ENCODE measurements at places on chromosomes 2 and 18.

- no peak for DNase-seq
Observed at GRCh38 chr2:37897511-37897910, 27.6 kb upstream of the RMDN2 start.

DNA sequence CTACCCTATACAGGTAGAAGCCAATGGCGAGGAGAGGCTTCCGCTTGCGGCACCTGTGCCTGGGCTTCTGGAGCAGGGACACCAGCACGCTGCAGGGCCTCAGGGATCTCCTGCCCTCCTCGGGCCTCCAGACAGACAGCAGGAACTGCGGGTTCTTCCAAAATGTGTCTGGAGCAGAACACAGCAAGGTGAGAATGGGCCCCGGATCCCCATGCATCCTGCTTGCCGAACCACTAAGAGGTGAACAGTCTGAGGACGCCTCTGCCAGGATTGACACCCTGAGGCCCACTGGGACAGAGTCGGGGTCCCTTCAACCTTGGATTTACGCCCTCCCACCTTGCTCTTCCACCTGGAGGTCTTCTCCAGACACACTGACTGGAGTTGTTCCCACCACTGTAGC is 25.4 kb downstream of the CAPN14 start:
- no peak for DNase-seq

GRCh38 chr2:23545811-23546210 is 160.8 kb downstream of the KLHL29 start:
- no peak for DNase-seq

- DNase-seq: no peak
Observed at GRCh38 chr2:11533278-11534070, at the start of gene GREB1. GREB1 (plus strand) TSS chr2:11534045; CDS start chr2:11556615, 22,570 bp downstream.

- no peak for DNase-seq
Observed at GRCh38 chr2:205727174-205727573, 44.9 kb downstream of the NRP2 start.

DNA sequence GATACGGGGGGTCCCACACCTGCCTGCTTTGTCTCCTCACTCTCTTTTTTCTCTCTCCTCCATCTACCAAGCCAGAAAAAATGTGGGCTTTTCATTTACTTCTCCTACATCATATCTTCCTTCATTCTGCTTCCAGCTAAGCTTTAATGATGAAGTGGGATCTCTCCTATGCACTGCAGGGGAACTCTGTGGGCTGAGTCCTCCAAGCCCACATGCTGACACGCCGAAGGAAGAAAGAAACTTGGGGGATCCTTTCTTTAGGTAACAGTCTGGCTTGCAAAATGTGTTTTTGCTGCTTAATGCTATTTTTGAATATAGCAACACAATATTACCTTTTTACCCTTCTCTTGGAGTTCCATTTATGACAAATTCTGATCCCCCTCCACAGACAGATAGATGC is 33.6 kb upstream of the YWHAQ start:
- no peak for DNase-seq

- DNase-seq: no peak
Observed at GRCh38 chr2:215680605-215681598, 245.0 kb upstream of the FN1 start.

DNA sequence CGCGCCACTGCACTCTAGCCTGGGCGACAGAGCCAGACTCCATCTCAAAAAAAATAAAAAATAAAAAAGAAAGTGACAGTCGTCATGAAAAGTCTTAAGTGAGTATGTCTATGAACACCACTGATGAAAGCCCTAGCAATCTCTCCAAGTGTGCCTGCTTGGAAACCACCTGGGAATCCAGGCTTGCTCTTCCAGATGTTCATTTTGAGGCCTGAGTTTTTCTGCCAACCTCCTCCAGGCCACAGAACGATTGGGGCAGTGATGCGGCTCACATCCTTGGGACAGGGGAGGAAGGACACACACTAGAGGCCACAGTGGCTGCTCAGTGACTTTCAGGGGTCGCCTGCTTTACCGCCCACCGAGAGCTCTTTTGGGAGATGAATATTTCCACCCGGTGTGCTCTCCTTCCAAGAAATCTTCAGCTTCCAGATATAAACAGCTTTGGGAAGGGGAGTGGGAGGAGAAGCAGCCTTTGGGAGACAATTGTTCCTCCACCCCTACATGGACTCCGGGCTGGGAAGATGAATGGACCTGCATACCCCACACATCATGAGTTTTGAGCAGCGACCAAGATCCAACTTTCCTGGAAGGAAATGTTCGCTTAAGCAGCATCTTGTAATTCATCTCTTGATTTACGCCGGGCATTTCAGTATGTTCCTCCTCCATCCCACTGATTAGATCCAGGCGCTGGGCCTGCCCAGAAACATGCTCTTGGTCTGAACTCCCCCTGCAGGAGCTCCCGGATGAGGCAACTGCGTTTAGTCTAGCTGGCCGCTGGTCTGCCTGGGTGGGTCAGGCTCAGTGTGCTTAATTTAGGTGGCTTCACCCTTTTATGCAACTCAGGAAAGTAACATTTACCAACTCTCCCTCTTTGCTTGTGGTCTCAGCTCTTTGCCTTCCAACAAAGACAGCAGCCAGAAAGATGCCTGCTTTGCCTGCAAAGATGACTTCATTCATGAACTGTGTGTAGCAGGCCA is 6.2 kb upstream of the ARMC9 start:
- DNase-seq: peak; percentile 56

GRCh38 chr18:77207540-77207939 is 42.1 kb upstream of the GALR1 start:
- peak; percentile 78 for DNase-seq

DNA sequence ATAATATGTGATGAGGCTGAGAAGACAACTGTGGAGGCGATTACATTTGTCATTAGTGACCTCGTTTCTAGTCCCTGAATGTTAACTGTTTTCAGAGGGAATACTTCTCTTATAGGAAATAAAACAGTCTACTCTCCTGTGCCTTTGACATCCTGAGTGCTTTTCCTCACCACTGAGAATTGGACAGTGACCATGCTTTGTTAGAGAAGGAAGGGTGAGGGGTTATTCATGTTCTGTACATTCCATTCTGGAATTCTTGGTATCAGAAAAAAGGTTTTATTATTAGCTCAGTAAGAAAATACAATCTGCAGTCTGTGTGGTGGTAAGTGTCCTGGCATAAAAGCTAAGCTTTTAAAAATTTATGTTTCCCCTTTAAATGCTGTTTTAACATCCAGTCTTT is 58.8 kb downstream of the PARD3B start:
- DNase-seq: no peak

- no peak for DNase-seq
Observed at GRCh38 chr2:199303728-199304177, 154.0 kb downstream of the SATB2 start.

DNA sequence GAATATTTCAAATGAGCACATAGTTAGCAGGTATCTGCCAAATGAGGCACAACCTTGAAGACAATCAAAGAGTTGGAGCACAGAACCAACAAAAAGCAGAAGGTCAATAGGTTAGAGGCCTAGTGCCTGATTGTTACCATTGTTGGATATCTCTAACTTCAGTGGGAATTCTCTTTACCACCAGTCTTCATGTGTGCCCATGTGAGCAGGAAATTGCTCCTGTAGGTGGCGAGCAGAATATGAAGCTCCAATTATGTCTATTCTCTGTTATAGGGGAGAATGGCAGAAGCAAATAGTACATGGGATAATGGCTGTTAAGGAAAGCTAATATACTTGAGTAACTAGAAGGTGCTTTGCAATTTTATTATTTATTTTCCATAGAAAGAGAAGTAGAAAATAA is 14.9 kb upstream of the ZNF385B start:
- DNase-seq: no peak

DNA sequence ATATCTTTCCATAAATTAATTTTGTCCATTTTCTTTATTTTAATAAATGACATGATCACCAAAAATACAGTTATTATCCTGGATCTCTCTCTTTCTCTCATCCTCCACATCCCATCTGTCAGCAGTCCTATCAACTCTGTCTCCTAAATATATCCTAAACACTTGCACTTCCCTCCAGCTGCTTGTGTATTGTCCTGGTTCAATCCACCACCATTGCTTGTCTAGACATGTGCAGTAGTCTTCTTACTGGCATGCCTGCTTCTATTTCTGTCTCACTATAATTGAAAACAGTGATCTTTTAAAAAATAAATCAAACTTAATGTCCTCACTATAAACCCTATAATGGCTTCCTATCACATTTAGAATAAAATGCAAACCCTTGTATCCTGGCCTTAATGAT is 2168.6 kb upstream of the PIK3C3 start:
- DNase-seq: no peak

DNA sequence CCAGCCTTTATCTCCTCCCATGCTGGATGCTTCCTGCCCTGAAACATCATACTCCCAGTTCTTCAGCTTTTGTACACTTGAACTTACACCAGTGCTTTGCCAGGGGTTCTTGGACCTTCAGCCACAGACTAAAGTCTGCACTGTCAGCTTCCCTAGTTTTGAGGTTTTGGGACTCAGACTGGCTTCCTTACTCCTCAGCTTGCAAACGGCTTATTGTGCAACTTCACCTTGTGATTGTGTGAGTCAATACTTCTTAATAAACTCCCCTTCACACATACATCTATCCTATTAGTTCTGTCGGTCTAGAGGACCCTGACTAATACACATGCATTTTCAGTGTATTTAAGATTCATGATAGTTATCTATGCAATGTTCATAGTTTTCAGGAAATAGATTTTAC is 35.8 kb upstream of the ZNF804A start:
- no peak for DNase-seq

DNA sequence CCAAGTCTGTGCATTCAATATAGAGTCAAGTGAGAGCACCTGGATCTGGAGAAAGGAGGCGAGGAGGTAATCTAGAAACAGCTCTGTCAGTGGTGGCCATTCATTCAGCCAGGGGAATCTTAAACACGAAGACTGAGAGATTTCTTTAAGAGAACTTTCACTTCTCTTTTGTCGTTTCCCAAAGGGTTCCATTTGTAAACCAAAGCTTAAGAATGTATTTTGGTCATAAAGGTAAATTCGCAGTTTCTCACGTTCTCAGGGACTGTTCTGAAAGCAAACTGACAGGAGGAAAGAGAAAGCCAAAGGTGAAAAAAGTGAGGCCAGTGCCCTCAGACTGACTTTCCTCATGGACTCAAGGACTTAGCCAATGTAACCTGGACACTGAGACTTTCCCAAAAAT is 513.5 kb downstream of the CMPK2 start:
- DNase-seq: no peak

DNA sequence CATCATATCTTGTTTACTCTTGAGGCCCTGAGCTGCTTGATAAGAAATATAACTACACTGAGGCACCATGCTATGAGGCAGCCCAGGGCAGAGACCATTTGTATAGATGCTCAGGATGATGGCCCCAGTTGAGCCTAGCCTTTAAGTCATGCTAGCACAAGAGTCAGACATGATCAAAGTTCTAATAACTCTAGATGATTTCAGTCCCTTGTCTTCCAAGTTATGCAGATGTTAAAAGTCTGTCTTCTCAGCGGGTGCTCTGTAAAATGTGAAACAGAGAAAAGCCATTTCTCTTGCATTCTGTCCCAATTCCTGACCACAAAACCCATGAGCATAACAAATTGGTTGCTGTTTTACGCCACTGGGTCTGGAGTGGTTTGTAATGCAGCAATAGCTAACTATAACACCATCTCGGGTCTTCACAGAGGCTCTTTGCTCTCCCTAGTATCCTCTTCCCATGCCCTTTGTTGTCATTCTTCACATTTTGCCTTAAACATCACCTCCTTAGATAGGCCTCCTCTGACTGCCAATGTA is 49.6 kb downstream of the NXPH2 start:
- no peak for DNase-seq

- DNase-seq: peak; percentile 82
Observed at GRCh38 chr2:55923091-55923981, at the start of gene EFEMP1. EFEMP1 (minus strand) TSS chr2:55923782; CDS start chr2:55922440, 1,342 bp downstream.

DNA sequence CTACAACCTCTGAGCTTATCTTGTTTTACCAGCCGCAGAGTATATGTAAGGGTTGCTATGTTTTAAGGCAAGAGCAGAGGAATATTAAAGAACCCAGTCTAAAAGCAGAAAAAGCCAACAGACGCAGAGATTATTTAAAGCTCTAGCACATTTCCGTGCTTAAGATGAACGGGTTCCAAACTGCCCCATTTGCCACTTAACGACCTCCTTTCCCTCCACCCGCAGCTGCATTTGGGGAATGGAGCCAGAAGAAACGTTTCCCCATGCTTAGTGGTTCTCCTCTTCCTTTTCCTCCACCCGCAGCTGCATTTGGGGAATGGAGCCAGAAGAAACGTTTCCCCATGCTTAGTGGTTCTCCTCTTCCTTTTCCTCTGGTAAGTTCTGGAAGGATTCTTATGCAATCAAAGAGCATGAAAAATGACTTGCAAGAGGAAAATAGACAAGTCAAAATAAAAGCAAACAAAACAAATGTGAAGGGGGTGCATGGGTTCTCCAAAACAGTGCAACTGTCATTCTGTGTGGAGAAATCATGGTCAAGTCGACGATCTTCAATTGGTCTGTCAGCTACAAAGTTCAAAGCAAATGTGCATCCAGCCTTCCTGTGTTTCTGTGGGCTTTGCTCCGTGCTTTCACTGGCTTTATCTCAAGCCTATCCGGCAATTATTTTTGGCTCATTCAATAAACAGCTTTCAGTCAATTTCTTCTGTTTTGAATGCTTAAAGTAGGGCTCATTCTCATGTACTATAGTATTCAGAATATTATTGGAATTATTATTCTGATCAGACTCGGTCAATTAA is 57.8 kb downstream of the DIPK1C start:
- no peak for DNase-seq

DNA sequence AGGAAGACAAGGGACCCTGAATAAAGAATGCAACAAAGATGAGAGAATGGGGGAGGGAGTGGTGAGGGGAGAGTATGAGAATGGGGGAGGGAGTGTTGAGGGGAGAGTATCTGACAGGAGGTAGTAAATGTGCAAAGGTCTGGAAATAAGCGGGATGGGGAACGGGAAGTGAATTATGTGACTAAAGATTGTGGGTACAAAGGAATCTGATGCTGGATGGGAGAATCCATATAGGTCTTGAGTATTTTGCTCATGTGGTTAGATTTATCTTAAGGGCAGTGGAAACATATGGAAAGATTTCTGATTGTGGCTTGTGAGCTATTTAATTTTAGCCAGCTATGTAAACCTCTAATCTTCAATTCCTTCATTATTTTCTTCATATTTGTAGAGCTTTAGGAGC is 593.4 kb downstream of the DCC start:
- DNase-seq: no peak
